Tibial nerve (tissue), 4 donors: ENCODE measurements at places on chromosomes 3 and 15. TPM values are rescaled to one million over a fixed set of nuclear protein-coding genes. Genes with fewer than 3 reads are reported as not detected.
A peak's percentile ranks its signal among the peaks of the same experiment; 100 is the strongest.

GRCh38 chr15:100227781-100228180, 114.0 kb downstream of the ADAMTS17 start:
- H3K36me3 ChIP-seq, result no peaks in the 10 kb centered on the region
- no peak for DNase-seq
- no peaks in the 10 kb centered on the region for H3K27me3 ChIP-seq
- no peak overlapping the region for H3K27ac ChIP-seq
- H3K4me1 ChIP-seq, result no peaks in the 10 kb centered on the region
- no peak overlapping the region for H3K4me3 ChIP-seq

GRCh38 chr3:144272680-144273079, 301.1 kb downstream of the DIPK2A start:
- no peaks in the 10 kb centered on the region for H3K4me1 ChIP-seq
- H3K27me3 ChIP-seq, result no peaks in the 10 kb centered on the region
- no peak overlapping the region for H3K4me3 ChIP-seq

- no peak overlapping the region for H3K27ac ChIP-seq
- H3K36me3 ChIP-seq, result no peaks in the 10 kb centered on the region
- no peaks in the 10 kb centered on the region for H3K27me3 ChIP-seq
- H3K4me3 ChIP-seq, result no peak overlapping the region
Observed at GRCh38 chr3:6512172-6512800, 348.6 kb upstream of the GRM7 start.

- peaks cover 27% of the 10 kb centered on the region for H3K4me1 ChIP-seq
- DNase-seq, result no peak
- H3K4me3 ChIP-seq, result peak overlapping the region; percentile 46
- no peak overlapping the region for H3K27ac ChIP-seq
- H3K36me3 ChIP-seq, result no peaks in the 10 kb centered on the region
- H3K27me3 ChIP-seq, result peaks cover 25% of the 10 kb centered on the region
Observed at GRCh38 chr3:38648659-38649499, 608 bp downstream of the SCN5A start.

GRCh38 chr15:78004222-78004727, 73.2 kb downstream of the TBC1D2B start:
- no peak overlapping the region for H3K4me3 ChIP-seq
- DNase-seq, result no peak
- peaks cover 15% of the 10 kb centered on the region for H3K4me1 ChIP-seq
- H3K36me3 ChIP-seq, result no peaks in the 10 kb centered on the region
- H3K27ac ChIP-seq, result peak overlapping the region; percentile 72

DNA sequence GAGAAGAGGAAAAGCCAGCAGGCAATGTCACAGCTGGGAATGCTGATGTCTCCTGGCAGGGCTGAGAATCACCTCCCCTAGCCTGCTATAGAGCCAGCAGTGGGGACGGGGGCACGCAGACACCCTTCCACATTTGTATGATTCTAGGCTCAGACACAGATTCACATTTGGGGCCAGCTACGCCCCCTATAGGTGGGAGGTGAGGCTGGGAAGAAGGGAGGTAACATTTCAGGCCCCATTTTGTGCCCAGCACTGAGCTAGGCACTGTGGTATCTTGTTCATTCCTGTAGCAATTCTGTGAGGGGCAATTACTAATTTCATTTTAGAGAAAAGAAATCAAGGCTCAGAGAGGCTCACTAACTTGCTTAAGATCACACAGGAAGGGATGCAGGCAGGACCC, 15.9 kb upstream of the ACAD9 start:
- DNase-seq, result no peak
- H3K4me3 ChIP-seq, result no peak overlapping the region
- H3K27ac ChIP-seq, result no peak overlapping the region
- H3K27me3 ChIP-seq, result no peaks in the 10 kb centered on the region
- no peaks in the 10 kb centered on the region for H3K36me3 ChIP-seq

DNA sequence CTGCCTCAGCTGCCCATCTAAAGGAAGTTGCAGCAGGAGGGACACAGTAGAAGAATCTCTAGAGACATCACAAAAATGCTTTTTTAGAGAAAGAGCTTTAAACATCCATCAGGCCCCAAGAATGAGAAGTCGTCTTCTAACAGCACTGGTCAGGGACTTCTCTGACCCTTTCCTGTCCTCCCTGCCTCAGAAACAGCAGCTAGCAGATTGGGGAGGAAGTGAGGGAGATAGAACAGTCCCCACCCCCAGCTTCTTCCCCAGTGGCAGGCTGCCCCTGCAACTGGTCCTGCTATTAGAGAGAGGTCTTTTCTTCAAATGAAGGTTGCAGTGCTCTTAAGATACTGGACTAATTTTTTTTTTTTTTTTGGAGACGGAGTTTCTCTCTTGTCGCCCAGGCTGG, 55.1 kb downstream of the PDE8A start:
- H3K36me3 ChIP-seq, result no peaks in the 10 kb centered on the region
- no peak overlapping the region for H3K27ac ChIP-seq
- H3K4me3 ChIP-seq, result no peak overlapping the region
- peaks cover 11% of the 10 kb centered on the region for H3K4me1 ChIP-seq

GRCh38 chr3:11592445-11593298, 51.0 kb downstream of the VGLL4 start:
- peak overlapping the region; percentile 95 for H3K27ac ChIP-seq
- H3K4me3 ChIP-seq, result no peak overlapping the region
- DNase-seq, result no peak
- H3K4me1 ChIP-seq, result no peaks in the 10 kb centered on the region

DNA sequence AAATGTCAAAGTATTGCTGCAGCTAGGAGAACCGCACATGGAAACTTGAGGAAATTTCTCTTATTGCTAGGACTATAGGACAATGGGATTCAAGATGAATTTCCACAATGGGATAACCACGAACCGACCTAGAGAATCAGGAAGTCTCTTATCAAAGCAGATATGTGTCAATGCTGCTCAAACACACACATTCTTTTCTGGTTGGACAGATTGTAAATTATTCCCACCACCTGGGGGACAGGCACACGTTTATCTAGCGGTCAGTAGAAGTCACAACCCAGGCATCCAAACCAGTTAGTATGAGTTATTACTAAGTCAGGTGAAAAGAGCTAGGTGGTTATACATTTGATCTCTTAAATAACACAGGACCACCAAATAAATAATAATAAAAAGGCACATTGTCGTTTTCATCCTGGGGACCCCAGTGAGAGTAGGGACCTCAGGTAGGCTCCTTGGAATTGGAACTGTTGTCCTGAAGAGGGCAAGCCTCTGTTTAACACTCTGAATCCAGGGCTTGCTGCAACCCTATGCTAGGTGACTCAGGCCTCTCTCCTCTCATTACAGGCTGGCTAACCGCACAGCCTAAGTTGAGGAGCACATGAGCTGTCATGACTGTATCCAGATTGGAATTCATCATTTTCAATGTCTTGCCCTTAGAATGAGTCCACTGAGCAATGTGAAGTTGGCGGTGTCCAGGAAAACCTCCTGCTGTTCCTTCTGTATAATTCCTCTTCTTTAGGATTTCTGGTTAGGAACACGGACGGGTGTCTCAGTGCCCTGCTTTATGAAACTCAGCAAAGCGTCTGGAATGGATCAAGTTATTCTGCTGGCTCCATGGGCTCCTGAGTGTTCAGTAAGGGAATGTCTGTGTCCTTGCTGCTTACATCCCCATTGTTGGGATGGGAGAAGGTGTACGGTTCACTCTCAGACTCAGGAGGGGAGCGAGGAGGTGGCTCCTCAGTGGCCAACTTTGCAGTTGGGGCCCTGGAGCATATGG, 59.0 kb downstream of the CLEC3B start:
- H3K4me1 ChIP-seq, result no peaks in the 10 kb centered on the region
- H3K27me3 ChIP-seq, result no peaks in the 10 kb centered on the region
- no peak overlapping the region for H3K27ac ChIP-seq
- no peaks in the 10 kb centered on the region for H3K36me3 ChIP-seq

DNA sequence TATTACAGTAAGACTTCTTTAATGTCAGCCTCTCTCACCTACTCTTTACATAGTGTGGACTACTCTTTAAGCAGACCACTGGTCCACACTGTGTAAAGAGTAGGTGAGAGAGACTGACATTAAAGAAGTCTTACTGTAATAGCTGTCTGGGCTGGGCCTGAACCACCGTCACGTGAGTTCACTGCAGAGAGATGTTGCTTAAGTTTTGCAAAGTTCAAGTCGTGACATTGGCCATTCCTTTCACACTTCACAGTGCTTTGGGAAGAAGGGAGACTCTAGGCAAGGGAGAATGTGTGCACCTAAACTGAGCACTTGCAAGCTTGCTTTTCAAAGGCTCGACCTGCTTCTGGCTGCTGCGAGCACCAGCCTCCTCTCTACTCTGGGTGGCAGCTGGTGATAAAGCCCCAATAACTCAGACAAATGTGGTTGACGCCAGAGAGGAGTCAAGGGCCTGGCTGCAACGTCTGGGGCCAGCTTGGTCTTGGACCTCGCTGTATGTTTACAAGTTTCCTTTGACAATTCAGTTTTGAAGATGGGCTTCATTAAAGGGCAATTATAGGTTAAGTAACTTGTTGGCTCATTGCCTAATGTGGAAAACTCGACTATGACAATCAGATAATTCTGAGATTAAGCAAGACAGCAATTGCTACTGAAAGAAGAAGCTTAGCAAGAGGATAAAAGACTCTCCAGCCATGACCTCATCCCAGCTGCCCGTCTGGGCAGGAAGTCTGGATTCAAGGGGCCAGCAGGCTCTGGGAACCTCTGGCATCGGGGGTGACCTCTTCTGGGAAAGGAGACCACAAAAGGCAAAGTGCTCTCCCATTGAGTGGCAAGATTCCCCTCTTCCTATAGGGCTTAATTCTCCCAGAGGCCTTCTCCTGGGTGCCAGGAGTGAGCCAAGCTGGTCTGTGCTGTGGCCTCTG, 242.1 kb upstream of the TLE3 start:
- DNase-seq, result no peak
- H3K27ac ChIP-seq, result peak overlapping the region; percentile 1
- no peak overlapping the region for H3K4me3 ChIP-seq
- no peaks in the 10 kb centered on the region for H3K4me1 ChIP-seq
- H3K36me3 ChIP-seq, result no peaks in the 10 kb centered on the region

DNA sequence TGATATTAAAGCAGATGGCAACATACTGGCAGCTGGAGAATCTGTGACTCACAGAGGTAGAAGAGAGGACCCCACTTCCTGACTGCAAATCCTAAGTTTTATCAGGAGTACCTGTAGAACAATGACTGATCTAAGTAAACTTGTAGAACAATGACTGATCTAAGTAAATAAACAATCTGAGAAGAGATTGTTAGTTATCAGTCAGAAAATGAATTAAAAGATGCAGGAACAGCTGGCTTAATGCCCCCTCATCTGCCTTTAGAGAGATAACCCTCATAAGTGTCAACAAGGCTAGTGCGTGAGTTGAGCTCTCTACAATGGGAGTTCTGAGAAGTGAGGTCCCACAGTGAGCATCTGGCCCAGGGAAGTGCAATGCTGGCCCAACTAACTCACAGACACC, 14.6 kb downstream of the ACAD11 start:
- no peaks in the 10 kb centered on the region for H3K4me1 ChIP-seq
- H3K27ac ChIP-seq, result no peak overlapping the region

GRCh38 chr3:195148549-195148948, 122.4 kb downstream of the XXYLT1 start:
- H3K27ac ChIP-seq, result no peak overlapping the region
- no peak for DNase-seq
- H3K4me1 ChIP-seq, result peaks cover 27% of the 10 kb centered on the region
- no peaks in the 10 kb centered on the region for H3K36me3 ChIP-seq
- no peaks in the 10 kb centered on the region for H3K27me3 ChIP-seq

GRCh38 chr3:10845839-10846656, 30.0 kb downstream of the SLC6A11 start:
- no peak overlapping the region for H3K4me3 ChIP-seq
- no peak for DNase-seq
- H3K27me3 ChIP-seq, result no peaks in the 10 kb centered on the region
- H3K27ac ChIP-seq, result no peak overlapping the region

- H3K36me3 ChIP-seq, result no peaks in the 10 kb centered on the region
- no peak for DNase-seq
- H3K4me3 ChIP-seq, result no peak overlapping the region
- no peak overlapping the region for H3K27ac ChIP-seq
- H3K4me1 ChIP-seq, result no peaks in the 10 kb centered on the region
Observed at GRCh38 chr15:81388436-81388770, 14.4 kb upstream of the TMC3 start.

GRCh38 chr3:150414258-150414657, 6.2 kb downstream of the TSC22D2 start:
- no peak overlapping the region for H3K27ac ChIP-seq
- peaks cover 76% of the 10 kb centered on the region for H3K4me1 ChIP-seq
- H3K27me3 ChIP-seq, result no peaks in the 10 kb centered on the region
- H3K36me3 ChIP-seq, result no peaks in the 10 kb centered on the region
- H3K4me3 ChIP-seq, result no peak overlapping the region

GRCh38 chr3:181712553-181713279, 991 bp downstream of the SOX2 start:
- H3K27me3 ChIP-seq, result peaks cover 96% of the 10 kb centered on the region
- H3K4me3 ChIP-seq, result peak overlapping the region; percentile 47
- H3K36me3 ChIP-seq, result no peaks in the 10 kb centered on the region
- H3K27ac ChIP-seq, result peak overlapping the region; percentile 90
- no peak for DNase-seq

DNA sequence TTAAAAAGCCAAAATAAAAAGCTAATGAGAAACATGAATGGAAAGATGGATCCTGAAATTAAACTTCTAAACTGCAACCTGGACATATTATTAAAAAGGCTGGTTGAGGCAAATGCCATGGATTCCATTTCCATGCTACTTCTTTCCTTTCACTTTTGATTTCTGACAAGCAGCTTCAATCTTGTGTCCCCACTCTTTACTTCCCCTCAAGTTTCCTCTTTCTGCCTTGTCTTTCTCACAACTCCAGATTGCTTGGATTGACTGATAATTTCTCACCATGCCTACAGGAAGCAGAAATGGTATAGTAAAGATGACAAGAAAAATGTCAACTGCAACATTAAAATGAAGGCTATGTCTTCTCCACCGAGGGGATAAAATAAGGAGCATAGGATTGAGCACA, 1136.7 kb downstream of the TUSC7 start:
- H3K4me3 ChIP-seq, result no peak overlapping the region
- H3K27ac ChIP-seq, result no peak overlapping the region
- no peaks in the 10 kb centered on the region for H3K36me3 ChIP-seq

GRCh38 chr3:42110631-42111030, 19.5 kb downstream of the TRAK1 start:
- no peak for DNase-seq
- no peaks in the 10 kb centered on the region for H3K36me3 ChIP-seq
- H3K27me3 ChIP-seq, result no peaks in the 10 kb centered on the region
- H3K4me1 ChIP-seq, result no peaks in the 10 kb centered on the region
- no peak overlapping the region for H3K27ac ChIP-seq
- no peak overlapping the region for H3K4me3 ChIP-seq

TP63 gene
- 4.2 TPM for total RNA-seq

SPATA16 gene
- total RNA-seq, result not detected

CCDC71 gene
- total RNA-seq, result 37.6 TPM

SCN11A gene
- total RNA-seq, result 0.87 TPM

CISH gene
- total RNA-seq, result 15.5 TPM

CD96 gene
- 3.3 TPM for total RNA-seq

IQCB1 gene
- total RNA-seq, result 27.4 TPM
